ENCODE measurements at places on chromosomes 11 and 22.

DNA sequence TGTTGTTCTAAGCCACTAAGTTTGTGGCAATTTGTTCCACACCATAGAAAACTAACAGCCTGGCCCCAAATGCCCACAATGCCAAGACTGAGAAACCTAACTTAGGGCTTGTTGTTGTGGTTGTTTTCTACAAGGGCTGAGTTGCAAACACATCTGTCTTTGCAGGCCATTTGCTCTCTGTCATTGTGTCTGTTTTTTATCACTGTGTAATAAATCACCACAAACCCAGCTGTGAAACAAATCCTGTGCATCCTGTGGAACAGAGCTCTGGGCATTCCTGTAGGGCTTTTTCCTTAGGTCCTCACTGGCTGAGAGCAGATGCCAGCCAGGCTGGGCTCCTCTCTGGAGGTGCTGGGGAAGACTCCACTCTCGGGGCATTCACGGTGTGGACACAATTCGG lies 15.7 kb upstream of the SYT8 start:
- no peak for DNase-seq

DNA sequence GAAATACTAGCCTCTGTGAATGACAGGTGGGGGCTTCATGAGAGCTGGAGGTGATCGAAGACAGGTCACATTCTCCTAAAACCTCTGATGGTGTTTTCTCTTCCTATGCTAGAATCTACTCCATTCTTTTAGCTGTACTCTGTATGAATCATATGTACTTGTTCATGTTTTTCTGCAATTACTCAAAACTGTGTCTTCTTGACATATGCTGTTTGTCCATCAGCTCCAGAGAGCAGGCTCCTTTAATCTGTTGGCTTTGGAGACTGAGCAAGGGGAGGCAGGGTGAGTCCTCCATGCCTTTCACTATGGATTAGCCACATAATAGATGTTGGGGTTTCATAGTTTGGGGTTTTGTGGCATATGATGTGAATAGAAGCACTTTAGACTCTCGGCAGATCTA lies 598.8 kb downstream of the NTM start:
- no peak for DNase-seq

- DNase-seq = peak; percentile 39
Measured at GRCh38 chr22:43152357-43153071, 1.2 kb downstream of the TSPO start.

GRCh38 chr11:103648054-103648453 lies 388.4 kb upstream of the DDI1 start:
- no peak for DNase-seq

DNA sequence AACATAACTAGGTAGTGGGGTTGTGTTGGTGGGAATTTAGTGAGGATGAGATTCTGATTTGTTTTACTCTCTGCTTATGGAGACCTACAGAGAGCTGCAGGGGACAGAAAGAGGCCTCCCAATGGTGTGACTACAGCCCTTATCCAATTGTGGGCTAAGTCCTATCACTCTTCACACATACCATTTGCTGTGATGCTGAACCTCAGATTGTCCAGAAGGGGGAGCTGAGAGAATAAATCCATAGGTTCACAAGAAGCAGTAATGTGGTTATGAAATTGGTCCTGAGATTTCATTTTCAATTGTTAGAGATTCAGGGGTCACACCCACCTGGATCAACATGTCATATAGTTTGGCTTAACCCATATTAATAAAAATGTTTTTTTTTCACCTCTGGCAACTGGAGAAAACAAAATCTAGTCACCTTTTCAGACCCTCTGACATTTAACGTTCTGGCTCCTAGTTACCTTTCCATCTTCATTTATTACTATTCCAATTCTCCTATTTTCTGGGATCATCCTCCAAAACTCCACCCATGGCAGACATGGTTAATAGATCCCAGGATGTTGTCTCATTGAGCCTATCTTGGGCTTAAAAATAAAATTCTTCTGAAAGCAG lies 53.3 kb upstream of the PTPN5 start:
- no peak for DNase-seq

- DNase-seq = no peak
Measured at GRCh38 chr22:48080316-48081165, 1318.1 kb downstream of the TBC1D22A start.

DNA sequence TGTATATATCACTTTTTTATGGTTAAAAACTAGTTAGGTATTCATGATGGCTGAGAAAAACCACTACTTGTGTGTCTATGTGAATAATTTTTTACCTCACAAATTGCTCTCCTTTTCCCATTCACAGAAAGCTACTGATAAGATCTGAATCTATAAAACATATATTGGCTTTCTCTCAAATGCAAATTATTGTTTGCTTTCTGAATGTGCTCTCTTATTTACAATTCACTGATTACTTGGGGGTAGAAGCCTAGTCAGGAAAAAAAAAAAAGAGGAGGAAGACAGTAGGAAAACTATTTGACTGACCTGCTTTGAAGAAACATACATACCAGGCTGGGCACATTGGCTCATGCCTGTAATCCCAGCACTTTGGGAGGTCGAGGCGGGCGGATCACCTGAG lies 20.5 kb downstream of the PGM2L1 start:
- no peak for DNase-seq

- peak; percentile 65 for DNase-seq
Measured at GRCh38 chr11:69101115-69101791, 52.5 kb downstream of the TPCN2 start.

DNA sequence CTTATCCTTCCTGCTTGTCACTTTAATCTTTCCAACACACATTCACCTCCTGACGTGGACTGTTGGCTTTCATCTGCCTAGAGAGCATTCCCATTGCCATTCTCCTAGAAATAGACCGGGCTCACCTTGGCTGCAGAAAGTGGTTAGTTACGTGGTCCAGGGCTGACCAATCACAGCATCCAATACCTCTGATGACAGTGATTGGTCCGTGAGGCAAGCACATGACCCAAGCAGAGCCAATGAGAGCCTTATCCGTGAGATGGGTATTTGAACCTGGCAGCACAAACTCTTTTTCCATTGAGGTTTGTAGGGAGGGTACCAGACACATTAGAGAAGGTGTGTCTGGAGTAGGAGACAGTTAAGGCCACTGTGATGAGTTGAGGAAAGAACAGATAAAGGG lies 85.8 kb downstream of the MIAT start:
- no peak for DNase-seq

DNA sequence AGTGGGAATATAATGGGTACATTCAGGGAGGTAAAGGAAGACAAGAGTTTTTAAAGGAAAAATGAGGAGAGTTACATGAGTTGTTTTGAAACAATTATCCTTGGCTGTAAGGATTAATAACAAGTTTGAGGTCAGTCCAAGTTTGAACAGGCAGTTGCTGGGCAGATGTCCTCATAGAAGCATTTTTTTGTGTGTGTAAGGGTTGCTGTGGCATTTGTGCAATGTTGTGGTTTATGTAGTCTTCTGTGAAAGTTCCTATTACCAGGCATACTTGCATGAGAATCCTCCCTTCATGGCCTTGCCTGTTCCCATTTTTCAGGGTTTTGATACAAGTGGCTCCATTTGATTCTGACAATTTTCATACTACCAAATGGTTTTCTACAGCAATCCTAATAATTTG lies 400.2 kb downstream of the KCNA4 start:
- DNase-seq = no peak

DNA sequence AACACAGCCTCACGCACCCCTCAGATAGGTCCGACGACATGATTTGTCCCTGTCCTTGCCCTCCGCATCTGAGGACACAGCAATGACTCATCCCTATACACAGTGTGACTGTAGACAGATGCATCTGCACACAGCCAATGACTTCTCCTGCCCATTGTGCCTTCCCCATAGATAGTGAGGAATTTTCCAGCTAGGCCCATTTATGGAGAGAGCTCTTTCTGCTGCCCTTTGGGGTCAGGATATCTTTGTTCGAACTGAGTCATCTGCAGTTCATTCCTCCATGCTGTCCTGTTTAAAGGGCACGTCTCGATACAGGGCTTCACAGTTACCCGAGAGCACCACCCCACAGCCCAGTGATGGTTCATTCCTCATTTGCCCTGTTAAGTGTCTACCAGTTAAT lies 96.7 kb downstream of the LARGE1 start:
- DNase-seq = no peak

DNA sequence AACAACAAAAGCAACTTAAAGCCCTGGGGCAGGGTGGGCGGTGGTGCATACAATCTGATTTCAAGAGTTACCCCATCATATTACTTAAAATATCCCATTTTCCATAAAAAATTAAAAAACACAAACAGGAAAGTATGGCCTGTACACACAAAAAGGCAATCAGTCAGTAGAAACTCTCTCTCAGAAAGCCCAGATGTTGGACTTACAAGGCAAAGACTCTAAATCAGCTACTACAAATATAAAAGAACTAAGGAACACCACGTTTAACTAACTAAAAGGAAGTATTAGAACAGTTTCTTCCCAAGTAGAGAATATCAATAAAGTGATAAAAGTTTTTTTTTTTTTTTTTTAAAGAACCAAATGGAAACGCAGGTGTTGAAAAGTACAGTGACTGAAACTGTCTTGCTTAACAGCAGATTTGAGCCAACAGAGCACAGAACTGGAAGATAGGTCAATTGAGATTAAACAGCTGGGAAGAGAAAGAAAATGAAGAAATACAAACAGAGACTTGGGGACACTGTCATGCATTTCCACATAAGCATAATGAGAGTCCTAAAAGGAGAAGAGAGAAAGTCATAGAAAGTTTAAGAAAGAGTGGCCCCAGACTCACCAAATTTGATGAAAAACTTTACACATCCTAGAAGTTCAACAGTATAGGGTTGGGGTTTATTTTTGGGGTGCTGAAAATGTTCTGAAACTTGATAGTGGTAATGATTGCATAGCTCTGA lies 8.6 kb downstream of the SC5D start:
- no peak for DNase-seq

- DNase-seq = no peak
Measured at GRCh38 chr11:65355013-65355775, 643 bp downstream of the TIGD3 start.

DNA sequence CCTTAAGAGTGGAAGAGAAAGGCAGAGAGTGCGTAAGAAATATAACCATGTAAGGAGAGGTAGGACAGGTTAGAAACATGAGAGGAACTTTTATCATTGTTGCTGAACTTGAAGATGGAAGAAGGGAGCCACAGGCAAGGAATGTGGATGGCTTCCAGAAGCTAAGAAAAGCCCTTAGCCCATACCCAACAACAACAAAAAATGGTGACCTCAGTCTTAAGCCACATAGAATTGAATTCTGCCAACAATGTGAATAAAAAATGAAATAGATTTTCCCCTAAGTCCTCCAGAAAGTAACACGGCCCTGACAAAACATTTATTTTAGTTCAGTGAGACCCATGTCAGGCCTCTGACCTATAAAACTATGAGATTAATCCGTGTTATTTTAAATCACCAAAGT lies 767.3 kb downstream of the FAM181B start:
- no peak for DNase-seq

DNA sequence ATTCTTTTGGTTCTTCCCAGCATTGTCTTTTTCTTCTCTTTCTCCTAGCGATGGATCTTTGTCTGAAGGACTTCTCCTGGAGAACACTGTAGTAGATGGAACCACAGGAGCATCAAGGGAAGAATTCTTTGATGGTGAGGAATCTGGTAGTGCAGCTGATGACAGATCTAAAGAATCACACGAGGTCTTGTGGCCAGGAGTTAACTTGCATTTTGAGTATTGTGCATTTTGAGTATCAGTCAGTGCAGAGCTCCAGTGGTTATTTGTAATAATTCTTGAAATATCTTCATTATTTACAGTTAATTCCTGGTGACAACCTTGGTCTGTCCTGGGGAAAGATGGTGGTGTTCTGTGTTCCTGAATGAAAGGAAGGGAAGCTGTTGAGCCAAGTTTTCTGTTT lies 14.5 kb upstream of the POGLUT3 start:
- DNase-seq = no peak

DNA sequence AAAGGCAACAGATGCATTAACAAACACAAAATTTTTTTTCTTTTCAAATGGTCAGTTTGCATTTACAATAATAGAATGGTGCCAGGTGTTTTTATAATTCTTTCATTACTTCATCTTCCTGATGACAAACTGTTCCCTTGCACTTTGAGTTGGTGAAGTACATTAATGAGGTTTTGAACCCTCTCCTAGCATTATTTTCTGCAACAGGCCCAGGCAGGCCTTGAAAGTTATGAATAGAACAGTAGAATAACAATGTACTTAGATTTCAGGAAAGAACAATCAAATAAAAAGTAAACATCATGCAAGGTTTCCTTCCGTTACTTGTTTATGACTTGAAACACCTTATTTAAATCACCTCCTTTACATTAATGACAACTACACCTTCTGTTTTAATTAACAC lies 9.6 kb downstream of the BTG4 start:
- DNase-seq = no peak

- DNase-seq = no peak
Measured at GRCh38 chr11:103848686-103849085, 187.8 kb upstream of the DDI1 start.

- no peak for DNase-seq
Measured at GRCh38 chr11:95867105-95867504, 56.8 kb downstream of the MTMR2 start.

DNA sequence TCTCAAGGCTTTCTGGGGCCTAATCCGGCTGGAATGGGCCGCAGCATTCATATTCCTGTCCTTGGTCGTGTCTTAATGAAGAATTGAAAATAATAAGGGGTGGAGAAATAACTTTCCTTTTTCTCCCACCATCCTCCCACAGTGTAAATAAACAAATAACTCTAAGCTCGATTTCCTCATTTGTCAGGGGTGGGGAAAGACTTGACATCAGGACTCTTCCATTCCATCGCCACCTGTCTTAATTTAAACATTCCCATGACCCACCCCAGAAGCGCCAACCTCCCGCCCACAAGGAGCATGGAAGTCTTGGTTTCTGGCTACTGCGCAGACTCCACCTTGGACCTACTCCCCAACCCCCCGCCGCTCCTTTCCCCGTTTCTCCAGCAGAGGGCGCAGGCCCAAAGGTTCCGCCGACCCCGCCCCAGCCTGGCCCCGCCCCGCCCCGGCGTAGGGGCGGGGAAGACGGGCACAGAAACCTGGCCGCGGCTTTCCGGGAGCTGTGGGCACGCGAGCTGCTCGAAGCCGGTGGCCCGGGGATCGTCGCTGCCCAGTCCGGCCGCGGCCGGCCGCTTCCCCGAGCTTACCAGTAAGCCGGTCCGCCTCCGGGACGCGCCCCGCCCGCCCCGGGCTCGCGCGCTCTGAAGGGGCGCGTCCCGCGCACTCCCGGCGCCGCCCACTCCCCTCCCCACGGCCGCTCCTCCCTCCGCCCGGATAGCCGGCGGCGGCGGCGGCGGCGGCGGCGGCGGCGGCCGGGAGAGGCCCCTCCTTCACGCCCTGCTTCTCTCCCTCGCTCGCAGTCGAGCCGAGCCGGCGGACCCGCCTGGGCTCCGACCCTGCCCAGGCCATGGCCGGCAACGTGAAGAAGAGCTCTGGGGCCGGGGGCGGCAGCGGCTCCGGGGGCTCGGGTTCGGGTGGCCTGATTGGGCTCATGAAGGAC lies at the start of gene CBL:
CBL (plus strand) TSS at position 766 of the 937 bp plus-strand sequence; CDS start at position 845, 79 bp downstream.
- DNase-seq = peak; percentile 71

- no peak for DNase-seq
Measured at GRCh38 chr11:70031631-70032469, 46.3 kb upstream of the ANO1 start.
